ENCODE measurements at places on chromosomes 1 and 21. TPM values are rescaled to one million over a fixed set of nuclear protein-coding genes. Genes with fewer than 3 reads are reported as not detected.

- H3K27ac ChIP-seq = no peak overlapping the region
- H3K4me3 ChIP-seq = no peak overlapping the region
- H3K4me1 ChIP-seq = no peaks in the 10 kb centered on the region
- H3K27me3 ChIP-seq = peaks cover 45% of the 10 kb centered on the region
These were observed 10.0 kb downstream of the DRAXIN start for GRCh38 chr1:11701551-11701961.

The ERVH48-1 gene
- polyA plus RNA-seq = 1.2 TPM

The DMRTA2 gene
- not detected for polyA plus RNA-seq

The FAM163A gene
- 5.5 TPM for polyA plus RNA-seq

DNA sequence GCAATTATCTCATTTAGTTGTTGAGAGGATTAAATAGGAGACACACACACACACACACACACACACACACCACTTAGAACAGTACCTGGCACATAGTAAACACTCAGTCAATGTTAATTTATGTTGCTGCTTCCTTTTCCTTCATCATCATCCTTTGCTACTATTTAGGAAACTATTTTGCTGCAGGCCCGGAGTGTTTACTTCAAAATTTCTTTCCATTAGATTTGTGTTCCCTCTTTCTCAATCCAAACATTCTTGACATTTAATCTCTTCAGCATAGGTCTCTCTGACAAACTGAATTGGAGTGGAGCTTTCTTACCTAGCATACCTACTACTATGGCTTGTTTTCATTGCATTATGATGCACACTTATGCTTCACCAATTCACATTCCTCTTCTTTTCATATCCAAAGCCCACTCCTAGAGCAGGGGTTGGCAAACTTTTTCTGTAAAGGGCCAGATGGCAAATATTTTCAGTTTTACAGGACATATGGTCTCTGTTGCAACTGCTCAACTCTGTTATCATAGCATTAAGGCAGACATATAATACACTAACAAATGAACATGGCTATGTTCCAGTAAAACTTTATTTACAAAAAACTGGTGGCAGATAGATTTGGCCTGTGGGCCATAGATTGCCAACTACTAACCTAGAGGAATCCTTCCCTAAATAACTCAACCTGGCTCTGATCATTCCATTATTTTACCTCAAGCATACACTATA is 49.5 kb downstream of the SCMH1 start:
- no peaks in the 10 kb centered on the region for H3K4me1 ChIP-seq
- no peaks in the 10 kb centered on the region for H3K27me3 ChIP-seq

DNA sequence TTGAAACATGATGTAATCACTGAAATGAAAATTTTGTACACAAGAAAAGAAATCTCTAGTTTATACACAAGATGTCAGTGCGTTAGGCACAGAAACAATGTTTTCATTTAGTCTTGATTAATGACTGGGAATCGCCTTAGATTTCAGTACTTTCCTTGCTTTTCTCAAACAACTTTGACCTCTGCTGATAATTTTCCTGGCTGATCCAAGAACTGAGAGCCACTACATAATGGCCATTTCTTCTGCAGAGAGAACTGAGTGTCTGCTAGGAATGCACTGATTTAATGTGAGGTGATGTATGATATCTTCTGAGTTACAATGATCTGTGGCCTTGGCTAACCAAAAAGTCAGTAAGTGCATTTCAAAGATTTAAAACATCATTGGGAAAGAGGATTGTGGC is 308.1 kb downstream of the CTH start:
- H3K4me3 ChIP-seq = no peak overlapping the region
- H3K4me1 ChIP-seq = no peaks in the 10 kb centered on the region
- H3K27me3 ChIP-seq = no peaks in the 10 kb centered on the region

GRCh38 chr1:35925741-35926140 is 5.2 kb upstream of the AGO3 start:
- no peak overlapping the region for H3K4me3 ChIP-seq
- no peak overlapping the region for H3K27ac ChIP-seq
- no peaks in the 10 kb centered on the region for H3K27me3 ChIP-seq
- DNase-seq = no peak
- H3K4me1 ChIP-seq = peaks cover 4% of the 10 kb centered on the region

- no peak overlapping the region for H3K27ac ChIP-seq
- no peaks in the 10 kb centered on the region for H3K4me1 ChIP-seq
- no peaks in the 10 kb centered on the region for H3K36me3 ChIP-seq
- no peaks in the 10 kb centered on the region for H3K27me3 ChIP-seq
These were observed 8.3 kb downstream of the WARS2 start for GRCh38 chr1:119132179-119132578.

GRCh38 chr1:15994590-15995351 is 9.3 kb upstream of the SRARP start:
- no peaks in the 10 kb centered on the region for H3K4me1 ChIP-seq
- no peak for DNase-seq
- no peaks in the 10 kb centered on the region for H3K36me3 ChIP-seq
- no peaks in the 10 kb centered on the region for H3K27me3 ChIP-seq

The PLPPR4 gene
- polyA plus RNA-seq = 1.5 TPM

The ACTN2 gene
- 3.1 TPM for polyA plus RNA-seq

DNA sequence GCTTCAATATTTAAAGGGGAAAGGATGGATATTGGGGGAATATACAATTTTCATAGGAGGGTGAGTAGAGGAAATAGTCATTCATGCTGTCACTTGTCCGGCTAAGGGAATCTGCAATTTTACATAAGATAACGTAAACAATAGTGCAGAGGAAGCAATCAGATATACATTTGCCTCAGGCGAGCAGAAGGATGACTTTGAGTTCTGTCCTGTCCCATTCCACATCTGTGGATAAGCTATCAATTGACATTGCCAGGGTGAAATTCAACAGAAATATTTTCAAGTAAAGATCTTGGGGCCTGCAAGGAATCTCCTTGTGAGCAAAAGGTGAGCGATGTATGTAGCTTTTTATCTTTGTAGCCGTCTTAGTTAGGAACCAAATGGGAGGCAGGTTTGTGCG is 32.6 kb downstream of the EVA1C start:
- H3K36me3 ChIP-seq = no peaks in the 10 kb centered on the region
- H3K4me3 ChIP-seq = no peak overlapping the region
- H3K27ac ChIP-seq = no peak overlapping the region

The FALEC gene
- polyA plus RNA-seq = 0.31 TPM

DNA sequence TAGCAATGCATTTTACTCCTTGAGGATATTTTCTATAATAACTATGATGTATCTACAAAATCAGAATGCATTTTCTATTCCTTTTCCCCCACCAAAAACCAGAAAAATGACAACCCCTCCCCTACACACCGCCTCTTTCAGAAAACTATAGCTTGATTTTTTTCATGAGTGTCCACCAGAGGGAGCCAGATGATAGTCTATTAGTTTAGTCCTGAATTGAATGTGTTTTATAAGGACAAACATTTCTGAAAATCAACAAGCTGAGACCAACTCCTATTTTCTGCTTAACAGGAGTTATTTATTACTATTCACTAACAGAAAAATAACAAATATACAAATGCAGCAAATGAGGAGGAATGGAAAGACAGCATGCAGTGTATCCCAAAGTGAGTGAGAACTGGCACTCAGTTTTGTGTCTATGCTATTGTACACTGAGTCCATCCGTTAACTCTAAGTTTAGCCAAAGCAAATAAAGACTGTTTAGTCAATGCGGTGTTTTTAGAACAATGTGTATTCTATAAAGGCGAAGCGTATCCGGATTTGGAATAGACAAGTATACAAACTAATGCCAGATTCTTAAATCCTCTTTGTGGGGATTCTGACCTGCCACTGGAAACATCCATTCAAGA is 182.6 kb downstream of the VAV3 start:
- no peaks in the 10 kb centered on the region for H3K27me3 ChIP-seq
- H3K4me1 ChIP-seq = no peaks in the 10 kb centered on the region
- no peaks in the 10 kb centered on the region for H3K36me3 ChIP-seq
- no peak overlapping the region for H3K27ac ChIP-seq
- DNase-seq = peak; percentile 34

The HOOK1 gene
- polyA plus RNA-seq = 35.6 TPM

The KIF14 gene
- 2.9 TPM for polyA plus RNA-seq
